ENCODE measurements at places on chromosomes 16 and 17.

DNA sequence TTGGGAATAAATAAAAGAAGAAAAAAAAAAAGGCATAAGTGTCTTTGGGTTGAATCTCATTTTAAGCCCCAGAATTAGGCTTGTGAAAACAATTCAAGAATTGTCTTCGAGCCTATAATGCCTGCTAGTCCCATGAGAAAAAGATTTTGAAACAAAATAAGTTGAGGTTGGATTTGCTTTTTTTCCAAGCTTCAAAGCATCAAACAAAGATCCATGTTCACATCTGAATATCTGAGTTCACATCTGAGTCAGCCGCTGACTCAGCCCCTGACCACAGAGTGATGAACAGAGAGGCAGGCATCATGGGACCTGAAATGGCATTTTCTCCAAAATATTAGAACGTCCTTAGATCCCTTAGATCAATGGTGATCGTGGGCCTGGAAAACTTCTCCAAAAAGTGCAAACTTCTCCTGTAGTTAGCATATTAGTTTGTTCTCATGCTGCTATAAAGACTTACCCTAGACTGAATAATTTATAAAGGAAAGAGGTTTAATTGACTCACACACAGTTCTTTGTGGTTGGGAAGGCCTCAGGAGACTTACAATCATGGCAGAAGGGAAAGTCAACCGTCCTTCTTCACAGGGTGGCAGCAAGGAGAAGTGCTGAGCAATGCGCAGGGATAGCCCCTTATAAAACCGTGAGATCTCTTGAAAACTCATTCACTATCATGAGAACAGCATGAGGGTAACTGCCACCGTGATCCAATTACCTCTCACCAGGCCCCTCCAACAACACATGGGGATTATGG lies 294.6 kb upstream of the HSBP1 start:
- no peak for DNase-seq

GRCh38 chr17:73546770-73547536 lies 97.3 kb downstream of the SDK2 start:
- no peak for DNase-seq

DNA sequence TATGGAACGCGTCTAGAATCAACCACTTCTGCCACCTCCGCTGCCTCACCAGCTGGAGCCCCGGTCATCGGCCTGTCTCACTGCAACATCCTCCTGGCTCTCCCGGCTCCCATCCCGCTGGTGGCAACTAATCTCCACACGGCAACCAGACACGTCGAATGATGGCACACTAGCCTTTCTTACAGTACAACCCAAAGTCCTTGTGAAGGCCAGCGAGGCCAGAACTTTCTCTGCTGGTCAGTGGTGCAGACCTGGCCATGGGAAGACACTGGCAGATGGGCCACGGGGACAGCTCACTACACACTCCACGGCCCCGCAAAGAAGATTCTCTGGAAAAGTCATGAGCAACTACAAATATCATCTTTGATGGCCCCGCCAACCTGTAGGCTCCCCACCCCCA lies 117.6 kb downstream of the RMI2 start:
- no peak for DNase-seq

DNA sequence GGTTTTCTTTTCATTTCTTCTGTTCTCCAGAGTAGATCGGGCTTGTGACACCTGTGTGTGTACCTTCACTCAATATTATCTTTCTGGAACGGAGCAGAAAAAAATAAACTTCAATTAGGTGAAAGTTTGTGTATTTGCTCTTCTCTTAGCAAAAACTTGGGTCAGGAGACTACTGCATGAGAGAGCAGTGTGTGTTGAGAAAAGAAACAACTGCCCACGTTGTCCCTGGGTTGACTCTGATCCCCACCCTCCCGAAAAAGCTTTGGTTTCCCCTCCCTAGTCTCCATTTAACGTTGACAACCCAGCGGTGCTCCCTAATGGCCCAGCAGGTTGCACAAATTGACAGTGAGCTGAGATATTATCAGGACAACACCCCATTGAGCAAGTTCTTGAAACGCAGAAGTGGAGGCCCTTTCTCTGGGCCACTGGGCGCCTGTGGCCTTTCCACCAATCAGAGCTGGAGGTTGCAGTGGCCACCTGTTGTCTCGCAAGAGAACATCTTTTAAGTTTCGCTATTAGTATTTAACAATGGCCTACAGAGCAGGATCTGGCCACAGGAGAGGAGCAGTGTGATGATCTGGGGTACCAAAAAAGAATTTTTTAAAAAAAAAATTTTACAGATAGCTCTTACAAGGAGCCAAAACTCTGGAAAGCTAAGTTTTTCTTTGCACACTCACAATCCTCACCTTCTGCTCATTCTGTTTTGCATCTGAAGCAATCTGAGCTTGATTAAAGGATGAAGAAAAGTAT lies 1.5 kb upstream of the TOX3 start:
- no peak for DNase-seq

DNA sequence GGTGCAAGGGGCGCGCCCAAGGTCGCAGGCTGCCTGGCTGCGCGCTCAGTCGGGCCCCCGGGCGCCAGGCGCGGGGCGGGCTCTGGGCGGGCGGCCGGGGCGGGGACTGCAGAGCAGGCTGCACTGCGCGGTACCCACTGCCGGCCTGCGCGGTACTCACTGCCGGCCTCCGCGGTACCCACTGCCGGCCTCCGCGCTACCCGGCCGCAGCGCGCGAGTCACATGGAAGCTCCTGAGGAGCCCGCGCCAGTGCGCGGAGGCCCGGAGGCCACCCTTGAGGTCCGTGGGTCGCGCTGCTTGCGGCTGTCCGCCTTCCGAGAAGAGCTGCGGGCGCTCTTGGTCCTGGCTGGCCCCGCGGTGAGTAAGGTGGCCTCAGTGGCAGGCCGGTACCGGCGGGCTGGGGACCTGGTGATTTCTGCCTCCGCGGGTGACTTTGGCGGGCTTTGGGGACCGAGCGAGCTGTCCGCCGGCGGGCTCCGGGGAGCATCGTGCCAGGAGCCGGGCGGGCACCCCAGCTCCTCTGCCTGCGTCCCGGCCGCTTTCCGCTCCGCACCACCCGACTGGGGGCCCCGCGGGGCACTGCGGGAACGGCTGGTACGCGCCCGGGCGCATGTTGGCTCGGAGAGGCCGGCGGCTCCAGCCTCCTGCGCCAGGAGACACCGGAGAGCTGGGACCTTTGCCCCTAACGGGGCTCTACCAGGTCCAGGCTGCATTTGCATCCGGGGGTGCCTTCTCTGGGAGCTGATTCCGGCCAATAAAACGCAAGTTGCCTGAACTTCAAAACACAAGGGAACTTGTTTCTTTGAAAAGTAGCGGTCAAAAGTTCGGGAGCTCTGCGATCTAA lies at the start of gene SLC47A1:
Gene SLC47A1 (plus strand): TSS at position 137 of the 844 bp plus-strand sequence. CDS start 86 bp downstream, at position 223.
- DNase-seq: no peak

DNA sequence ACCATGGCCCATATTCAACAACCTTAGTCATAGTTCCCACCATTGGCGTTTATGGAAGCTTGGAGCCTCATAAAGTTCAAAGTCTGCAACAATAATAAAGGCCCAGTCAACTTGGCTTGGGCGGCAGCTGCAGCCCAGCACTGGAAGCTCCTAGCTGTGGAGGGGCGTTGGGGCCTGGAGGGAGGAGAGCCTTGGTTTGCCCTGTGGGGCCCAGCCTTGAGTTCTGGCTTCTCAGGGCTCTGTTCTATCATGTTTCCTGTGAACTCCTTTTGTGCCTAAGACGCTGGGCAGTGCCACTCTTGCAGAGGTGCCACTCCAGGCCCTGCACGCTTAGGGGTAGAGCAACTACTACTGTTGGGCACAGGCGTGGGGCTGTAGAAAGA lies 927 bp upstream of the ENGASE start:
- DNase-seq: no peak

DNA sequence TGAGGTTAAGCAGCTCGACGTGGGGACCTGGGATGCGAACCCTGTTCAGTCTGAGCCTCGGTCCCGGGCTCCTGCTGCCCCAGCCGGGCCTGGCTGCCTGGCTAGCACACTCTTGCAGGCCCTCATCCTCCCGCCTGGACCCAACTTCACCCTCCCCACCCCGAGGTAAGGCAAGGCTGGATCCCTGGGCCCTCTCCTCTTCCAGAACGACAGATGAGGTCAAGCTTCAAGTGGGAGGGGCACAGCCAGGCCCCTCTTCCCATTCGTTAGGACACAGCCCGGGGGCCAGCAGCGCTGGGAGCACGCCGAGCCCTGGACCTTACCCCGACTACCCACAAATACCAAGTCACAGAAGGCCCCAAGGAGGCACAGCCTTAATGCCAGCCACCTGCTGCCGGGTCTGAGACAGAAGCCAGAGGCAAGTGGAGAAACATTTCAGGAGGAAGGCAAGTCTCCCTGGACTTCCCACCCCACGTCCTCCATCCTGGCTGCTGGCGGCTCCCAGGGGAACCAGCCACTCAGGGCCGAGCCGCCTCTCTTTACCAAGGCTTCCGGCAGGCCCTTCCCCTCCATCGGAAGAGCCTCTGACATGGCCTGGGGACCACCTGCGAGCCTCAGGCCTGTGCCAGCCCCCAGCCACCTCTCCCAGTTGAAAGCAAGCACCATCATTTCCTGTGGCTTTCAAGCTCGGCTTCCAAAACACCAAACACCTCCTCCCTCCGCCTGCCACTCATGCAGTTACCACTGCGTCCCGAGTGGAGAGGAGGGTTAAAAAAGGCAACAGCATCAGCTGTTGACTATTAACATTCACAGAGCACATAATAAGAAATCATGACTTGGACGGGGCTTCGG lies 59.9 kb downstream of the RPH3AL start:
- no peak for DNase-seq

DNA sequence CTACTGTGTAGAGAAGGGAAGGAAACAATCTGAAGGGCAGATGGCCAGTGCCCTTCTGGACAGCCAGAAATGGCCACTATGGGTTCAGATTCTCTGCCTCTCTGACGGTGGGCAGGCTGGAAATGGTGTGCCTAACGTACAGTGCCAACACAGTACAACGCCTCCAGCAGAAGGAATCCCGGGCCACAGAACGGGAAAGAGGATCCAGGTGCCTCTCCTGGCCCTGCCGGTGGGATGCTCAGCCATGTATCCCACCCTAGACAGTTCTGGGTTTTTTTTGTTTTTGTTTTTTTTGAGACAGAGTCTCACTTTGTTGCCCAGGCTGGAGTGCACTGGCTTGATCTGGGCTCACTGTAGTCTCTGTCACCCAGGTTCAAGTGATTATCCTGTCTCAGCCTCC lies 71.5 kb downstream of the SLC5A11 start:
- DNase-seq: no peak

GRCh38 chr16:88352261-88353200 lies 30.2 kb upstream of the ZNF469 start:
- DNase-seq: no peak

GRCh38 chr16:56964243-56965148 lies 2.7 kb downstream of the CETP start:
- DNase-seq: no peak

DNA sequence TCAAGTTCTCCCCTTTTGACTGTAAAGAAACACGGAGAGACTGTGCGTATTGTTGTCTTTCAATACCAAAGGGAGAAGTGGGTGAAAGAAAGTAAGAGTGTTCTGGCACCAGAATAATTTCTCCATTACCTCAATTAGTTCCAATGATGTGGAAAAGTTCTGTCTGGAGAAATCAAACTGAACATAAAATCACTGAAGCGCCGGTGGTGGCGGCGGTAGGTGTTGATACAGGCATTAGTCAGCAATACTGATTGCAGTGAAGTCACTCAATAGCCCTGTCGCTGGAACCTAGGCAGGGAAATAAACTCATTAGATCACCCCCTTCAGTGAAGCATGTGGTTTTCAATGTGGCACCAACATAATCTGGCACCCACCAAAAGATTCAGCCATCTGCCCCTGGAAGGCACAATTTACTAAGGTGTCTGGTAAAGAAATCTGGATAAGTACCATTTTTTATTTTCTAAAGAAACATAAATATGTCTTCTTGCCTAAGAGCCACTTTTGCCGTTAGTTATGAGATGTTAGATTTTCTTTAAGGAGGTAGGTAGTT lies 274.2 kb upstream of the SOX9 start:
- peak; percentile 29 for DNase-seq

GRCh38 chr16:85615852-85616606 lies 2.9 kb downstream of the GSE1 start:
- peak; percentile 37 for DNase-seq
